ENCODE measurements at places on chromosomes 1 and 21.

DNA sequence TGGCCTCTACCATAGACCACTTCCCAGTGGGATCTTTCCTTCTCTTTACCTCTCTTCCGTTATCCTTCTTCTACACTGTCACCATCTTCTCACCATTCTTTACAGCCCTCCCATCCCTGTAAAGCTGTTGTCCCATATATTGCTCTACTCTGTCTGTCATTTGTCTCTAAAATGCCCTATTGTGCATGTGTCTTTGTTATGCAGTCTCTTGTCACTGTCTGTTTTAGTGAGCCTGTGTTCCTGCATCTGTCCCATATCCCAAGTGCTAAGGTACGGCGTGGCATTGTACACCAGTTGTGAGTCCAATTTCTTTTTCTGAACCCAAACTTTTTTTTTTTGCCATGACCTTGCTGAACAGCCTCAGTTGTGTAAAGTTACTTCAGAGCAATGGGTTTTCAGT, 8.8 kb upstream of the ZBTB18 start:
- DNase-seq: no peak

- no peak for DNase-seq
Observed at GRCh38 chr1:68473060-68473459, 23.3 kb upstream of the RPE65 start.

DNA sequence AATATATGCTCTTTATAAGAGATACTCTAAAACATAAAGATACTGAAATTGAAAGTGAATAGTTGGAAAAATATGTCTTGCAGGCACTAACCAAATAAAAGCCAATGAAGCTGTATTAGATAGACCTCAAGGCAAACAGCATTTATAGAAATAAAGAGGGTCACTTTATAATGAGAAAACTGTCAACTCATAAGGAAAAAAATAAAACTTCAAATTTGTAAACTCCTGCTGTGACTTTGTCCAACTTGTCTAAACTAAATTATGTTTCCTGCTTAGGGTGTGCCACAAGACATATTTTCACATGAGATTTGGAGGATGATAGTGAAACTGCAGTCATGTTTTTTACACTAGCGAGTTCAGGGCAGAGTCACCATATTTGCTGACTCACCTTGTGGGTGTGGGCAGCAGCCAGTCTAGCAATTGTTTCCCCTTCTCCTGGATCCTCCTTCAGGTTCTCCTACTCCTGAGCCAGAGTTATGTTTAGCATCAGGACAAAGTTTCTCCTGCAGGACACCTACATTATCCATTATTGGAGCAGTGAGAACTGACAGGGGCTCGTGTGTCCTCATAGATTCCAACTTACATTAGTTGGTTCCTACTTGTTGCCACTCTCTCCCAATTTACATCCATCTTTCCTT, 43.8 kb downstream of the CD53 start:
- DNase-seq: no peak

GRCh38 chr1:31055501-31055900, 10.0 kb downstream of the PUM1 start:
- no peak for DNase-seq

- no peak for DNase-seq
Observed at GRCh38 chr1:119489201-119489600, 17.8 kb upstream of the HSD3B1 start.

DNA sequence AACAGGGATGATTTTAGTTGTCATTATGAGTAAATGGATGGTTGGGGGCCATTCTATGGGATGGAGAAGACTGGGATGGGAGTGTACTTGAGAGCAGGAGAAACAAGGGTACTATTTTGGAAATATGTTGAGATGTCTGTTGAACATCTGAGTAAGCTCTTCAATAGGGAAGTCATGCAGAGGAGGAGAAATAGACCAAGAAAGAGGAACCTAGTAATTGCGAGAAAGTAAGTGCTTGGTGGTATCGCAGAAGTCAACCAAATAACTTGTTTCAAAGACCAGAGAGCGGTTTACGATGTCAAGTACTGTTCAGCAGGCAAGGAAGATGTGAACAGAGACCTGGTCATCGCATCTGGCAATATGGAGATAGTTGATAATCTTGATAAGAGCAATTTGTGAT, 22.4 kb upstream of the CHRM3 start:
- DNase-seq: no peak

DNA sequence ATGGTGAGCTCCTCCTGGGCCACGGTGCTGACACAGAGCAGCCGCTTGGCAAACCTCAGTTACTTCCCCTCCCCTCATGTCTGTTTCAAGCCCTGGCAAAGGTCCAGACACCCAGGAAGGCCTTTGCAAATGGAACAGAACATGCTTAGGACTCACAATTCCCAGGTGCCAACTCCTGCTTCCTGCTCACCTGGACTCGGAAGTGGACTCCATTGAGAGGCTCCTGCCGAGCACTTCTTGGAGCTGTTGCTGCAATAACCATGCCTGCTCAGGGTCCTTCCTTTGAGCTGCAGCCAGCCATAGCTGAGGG, 10.7 kb downstream of the DCST2 start:
- DNase-seq: no peak

GRCh38 chr1:224594851-224595250, 21.3 kb upstream of the CNIH3 start:
- no peak for DNase-seq

- DNase-seq: no peak
Observed at GRCh38 chr1:228812961-228813360, 77.7 kb downstream of the RHOU start.

- DNase-seq: no peak
Observed at GRCh38 chr1:152185544-152186391, 26.7 kb upstream of the RPTN start.

GRCh38 chr21:14870853-14871149, 194.0 kb downstream of the NRIP1 start:
- no peak for DNase-seq

- DNase-seq: no peak
Observed at GRCh38 chr21:31107871-31108270, 69.6 kb upstream of the KRTAP19-8 start.

DNA sequence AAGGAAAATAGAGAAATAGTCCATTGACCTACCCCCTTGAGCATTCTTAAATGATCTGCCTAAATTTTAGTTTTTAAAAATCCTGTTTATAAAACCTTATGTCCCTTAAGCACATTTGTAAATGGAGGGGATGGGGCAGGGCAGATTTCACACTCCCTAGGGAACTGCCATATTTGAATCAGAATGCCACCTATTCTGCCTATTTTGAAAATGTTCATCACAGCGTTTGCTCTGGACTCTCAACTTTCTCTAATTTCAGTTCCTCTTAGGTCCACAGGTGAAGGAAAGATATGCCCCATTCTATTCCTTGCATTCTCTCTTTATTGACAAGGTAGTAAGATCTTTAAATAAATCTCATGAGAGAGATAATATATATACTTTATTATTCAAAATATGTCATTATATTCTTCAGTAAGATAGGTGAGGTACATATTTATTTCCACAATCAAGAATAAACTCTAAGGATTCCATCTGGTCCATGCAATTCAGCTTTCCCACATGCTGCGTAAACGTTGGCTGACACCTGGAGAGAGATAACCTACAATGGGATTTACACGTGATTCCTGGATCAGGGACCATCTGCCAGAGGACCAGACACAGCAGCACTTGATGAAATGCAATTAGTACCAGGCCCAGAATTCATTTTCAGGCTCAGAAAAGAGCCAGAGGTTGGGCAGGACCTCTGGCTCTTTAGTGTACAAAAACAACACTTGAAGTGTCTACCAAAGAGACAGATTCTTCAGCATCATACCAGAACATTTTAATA, 1.2 kb upstream of the LPGAT1 start:
- no peak for DNase-seq

GRCh38 chr1:34870395-34870794, 10.8 kb upstream of the SMIM12 start:
- DNase-seq: no peak

DNA sequence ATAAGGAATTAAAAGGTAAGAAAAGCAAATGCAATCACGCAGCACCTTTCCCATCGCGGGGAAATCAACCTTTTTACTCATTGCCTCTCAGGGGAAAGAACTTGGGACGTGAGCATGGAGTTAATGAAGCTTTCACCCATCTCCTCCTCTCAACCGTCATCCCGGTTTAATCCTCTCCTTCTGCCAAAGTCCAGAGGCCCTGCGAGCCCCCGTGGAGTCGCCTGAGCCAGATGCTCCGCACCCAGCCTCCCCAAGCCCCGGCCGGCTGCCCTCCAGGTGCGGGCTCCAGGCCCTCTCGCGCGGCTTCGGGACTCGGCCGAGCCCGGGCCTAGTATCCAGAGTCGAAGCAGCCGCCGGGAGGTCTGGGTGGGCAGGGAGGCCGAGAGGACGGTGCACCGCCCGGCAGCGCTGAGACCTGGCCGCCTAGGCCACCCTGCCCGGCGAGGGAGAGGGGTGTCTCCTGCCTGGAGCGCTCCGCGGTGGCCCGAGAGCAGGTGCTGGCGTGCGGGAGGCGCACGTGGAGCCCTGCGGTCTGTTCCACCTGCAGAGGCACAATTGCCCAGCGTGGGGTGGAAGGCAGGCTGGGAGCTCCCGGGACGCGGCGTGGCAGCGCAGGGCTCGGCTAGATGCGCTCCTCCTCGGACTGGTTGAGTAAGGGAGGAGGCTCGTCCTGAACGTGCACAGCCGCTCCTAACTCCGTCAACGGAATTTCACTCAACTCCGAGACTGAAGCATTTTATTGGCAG, 218.5 kb downstream of the SDCCAG8 start:
- no peak for DNase-seq

DNA sequence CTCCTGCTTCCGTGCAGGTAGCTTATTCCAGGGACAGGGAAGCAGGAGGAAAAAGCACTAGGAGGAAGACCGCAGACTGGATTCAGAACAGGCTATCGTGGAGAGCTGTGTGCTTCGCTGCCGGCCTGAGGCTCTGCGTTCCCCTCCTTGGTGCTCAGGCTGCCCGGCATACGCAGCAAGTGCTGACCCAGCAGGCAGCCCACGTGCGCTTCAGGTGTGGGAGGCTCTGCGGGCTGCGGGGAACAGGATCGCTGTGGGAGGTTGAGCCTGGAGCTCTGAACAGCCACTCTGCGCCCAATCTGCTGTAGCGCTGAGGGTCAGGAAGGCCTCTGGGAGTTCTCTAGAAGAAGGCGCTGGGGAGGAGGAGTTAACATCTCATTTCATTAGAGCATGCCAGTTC, 27.9 kb downstream of the DOP1B start:
- no peak for DNase-seq

DNA sequence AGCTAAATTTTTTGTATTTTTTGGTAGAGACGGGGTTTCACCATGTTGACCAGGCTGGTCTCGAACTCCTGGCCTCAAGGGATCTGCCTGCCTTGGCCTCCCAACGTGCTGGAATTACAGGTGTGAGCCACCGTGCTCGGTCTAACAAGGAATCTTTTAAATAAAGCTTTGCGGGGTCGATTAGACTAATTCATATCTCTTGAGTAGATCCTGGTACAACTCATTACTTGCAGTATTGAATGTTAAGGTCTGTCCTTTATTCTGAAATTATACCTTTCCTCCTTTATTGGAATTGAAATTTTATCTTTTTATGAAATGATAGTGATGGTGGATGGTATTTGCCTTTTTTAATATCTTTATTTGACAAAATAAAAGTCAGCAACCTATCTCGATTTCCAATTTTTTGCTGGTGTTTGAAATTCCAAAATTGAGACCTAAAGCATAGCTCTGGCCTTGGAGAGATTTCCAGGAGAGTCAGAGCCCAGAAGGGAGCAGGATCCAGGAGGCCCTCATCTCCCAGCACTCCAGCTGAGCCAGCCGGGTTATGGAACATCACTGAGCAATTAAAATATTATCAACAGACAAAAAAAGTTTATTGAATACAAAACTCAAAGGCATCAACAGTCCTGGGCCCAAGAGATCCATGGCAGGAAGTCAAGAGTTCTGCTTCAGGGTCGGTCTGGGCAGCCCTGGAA, 4.7 kb downstream of the S100A2 start:
- DNase-seq: no peak

DNA sequence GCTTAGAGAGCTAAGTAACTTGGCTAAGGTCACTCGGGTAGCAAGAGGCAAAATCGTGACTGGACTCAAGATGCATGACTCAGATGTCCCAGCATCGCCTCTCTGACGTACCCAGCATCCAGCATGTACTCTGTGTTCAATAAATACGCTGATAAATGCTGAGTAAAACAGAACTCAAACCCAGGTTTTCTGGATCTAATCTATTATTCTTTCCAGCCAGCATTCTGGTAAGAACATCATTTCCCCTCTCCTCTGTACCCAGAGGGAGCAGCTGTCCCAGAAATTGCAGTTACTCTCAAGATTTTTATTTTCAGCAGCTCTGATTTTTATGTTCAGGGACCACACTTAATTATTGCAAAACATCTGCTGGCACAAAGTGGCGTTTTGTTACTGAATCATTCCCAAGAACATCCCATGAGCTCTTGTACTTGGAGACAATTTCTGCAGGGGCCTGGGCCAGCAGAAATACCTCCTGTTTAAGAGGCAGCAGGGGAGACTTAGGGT, 249.0 kb downstream of the PRDM2 start:
- DNase-seq: no peak

DNA sequence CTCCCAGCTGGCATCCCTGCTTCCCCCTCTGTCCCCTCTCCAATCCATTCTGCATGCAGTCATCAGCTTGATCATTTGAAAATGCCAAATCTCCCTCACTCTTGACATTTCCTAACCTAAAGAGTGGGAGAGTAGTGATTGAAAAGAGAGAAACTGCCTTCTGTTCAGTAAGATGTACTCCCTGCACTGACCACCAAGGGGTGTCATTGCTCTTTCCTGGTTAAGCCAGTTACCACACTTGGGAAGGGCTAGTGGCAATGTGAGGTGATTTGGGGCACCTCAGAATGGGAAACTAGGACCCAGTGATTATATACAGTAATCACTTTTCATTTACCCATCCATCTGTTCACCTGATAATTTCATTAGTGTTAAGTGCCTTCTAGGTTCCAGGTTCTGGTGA, 6.9 kb upstream of the TMEM269 start:
- no peak for DNase-seq

DNA sequence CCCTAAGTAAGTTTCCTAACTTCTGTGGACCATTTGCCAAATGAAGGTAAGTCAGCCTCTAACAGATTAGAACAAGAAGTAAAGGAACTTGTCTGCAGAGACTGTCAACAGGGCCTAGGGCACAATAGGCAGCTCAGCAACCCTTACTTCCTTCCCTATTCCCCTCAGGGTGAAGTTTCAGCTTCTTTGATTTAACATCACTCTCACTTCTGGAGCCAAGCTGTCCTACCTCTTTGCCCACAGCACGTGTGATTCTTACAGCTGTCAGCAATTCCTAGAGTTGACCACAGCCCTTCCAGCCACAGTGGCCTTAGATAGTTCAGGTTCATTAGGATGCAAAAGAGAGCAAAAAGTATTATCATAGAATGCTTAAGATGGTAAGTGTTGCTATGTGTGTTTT, 7.6 kb upstream of the EIF4G3 start:
- DNase-seq: no peak

GRCh38 chr1:113074237-113074636, 1.2 kb downstream of the LRIG2 start:
- DNase-seq: no peak

GRCh38 chr1:225881081-225881958, 860 bp downstream of the TMEM63A start:
- no peak for DNase-seq

GRCh38 chr1:17744666-17745478, 10.3 kb upstream of the ACTL8 start:
- DNase-seq: no peak

- DNase-seq: no peak
Observed at GRCh38 chr1:234325878-234326496, 47.3 kb upstream of the COA6 start.

- no peak for DNase-seq
Observed at GRCh38 chr1:218407630-218408029, 62.5 kb downstream of the TGFB2 start.

GRCh38 chr1:224769452-224770335, 153.6 kb downstream of the CNIH3 start:
- DNase-seq: no peak

All from stimulated activated CD8-positive, alpha-beta memory T cell treated with anti-CD3 and anti-CD28 coated beads, Interleukin-4, amount 100 ng/mL, for 4 hours (primary cell).